ENCODE measurements at places on chromosomes 3 and 15.

GRCh38 chr15:59918994-59919951, 84.8 kb upstream of the FOXB1 start:
- DNase-seq = no peak

GRCh38 chr15:83734487-83734886, 80.6 kb downstream of the ADAMTSL3 start:
- no peak for DNase-seq

- DNase-seq = no peak
These were observed 120.7 kb downstream of the CMSS1 start for GRCh38 chr3:99938270-99938911.

GRCh38 chr3:11300970-11301369, 28.8 kb downstream of the ATG7 start:
- no peak for DNase-seq

DNA sequence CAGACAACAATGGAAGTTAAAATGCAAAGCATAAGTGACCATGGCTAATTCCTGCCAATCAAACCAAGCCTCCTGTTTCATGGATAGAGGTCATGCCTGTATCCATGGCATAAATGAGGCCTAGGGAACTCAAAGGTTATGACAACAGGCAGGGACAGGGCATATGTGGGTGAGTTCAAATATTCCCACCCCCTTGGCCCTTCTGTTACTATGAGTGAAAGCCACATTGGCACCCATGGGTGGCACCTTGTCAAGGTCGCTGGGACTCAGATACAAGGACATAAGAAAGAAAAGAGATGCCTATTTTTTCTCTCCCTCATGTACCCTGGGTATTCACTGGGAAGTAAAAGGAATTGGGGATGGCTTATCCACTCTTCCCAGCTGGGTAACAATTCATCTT, 25.3 kb upstream of the TMEM45A start:
- DNase-seq = no peak

GRCh38 chr3:14440531-14441239, 38.3 kb downstream of the SLC6A6 start:
- DNase-seq = no peak

GRCh38 chr3:3927965-3928364, 128.7 kb downstream of the LRRN1 start:
- no peak for DNase-seq

Measured in AG04449 (cell line).